ENCODE measurements at places on chromosomes 12 and 14. TPM values are rescaled to one million over a fixed set of nuclear protein-coding genes. Genes with fewer than 3 reads are reported as not detected.
A peak's percentile ranks its signal among the peaks of the same experiment; 100 is the strongest.

GRCh38 chr14:99179506-99179905 lies 92.5 kb downstream of the BCL11B start:
- DNase-seq = no peak

GRCh38 chr12:51960890-51961289 lies 9.4 kb downstream of the ACVR1B start:
- no peak for DNase-seq

DNA sequence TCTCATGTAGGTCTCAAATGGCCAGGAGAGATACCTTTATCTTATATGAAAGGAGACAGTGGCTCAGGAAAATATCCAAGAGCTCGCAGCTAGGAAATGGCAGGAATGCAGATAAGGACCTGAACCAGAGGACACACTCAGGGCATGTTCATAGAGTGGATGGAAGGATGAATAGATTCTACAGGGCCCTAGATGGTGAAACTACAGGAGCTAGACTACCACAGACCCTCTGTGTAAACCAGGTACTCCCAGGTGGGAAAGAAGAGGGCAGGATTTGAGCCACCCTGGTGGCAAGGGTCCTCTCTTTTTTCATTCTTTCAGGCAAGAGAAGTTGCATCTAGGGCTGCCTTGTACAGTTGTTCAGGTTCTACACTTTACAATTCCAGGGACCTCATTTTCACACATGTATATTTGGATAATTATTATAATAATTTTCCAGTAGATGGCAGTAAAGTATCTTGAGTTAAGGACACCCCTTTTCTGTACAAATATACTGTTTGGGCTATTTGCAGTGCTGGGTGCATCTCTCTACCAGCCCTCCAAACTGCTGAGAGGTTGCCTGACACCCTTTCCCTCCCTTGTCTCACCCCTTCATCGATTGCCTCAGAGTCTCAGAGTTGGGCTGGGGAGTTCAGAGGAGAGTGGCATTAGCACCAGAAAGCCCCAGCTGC lies 10.5 kb upstream of the ZDHHC22 start:
- no peak for DNase-seq

GRCh38 chr12:118541934-118542333 lies 165.6 kb downstream of the SUDS3 start:
- no peak for DNase-seq

DNA sequence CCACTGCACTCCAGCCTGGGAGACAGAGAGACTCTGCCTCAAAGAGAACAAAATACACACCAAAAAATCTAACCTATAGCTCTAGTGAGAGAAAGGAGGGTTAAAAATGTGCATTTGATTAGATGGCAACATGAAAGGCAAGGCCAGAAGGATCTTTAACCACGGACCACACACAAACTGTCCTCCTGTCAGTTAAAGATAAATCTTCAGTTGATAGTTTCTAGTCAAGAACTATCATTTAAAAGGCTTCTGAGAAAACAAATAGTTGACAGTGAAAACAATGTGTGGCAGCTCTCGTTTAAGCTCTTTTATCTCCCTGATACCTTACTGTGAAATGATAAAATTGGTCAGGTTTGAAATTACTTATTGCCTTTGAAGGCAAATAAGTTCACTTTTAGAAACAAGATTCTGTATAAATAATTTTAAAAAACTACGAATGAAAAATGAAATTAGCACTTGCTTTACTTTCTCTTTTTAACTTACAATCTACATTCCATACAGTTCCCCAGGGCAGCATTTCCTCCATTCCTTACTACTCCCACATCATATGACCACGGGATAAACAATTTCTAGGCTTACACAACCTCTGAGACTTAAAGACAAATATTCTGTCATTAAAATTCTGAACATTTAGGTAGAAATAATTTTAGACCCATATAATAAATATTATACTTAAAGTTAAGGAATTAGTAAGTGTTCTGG lies 71.4 kb upstream of the GNPNAT1 start:
- DNase-seq = no peak

- no peak for DNase-seq
These were observed 1.1 kb upstream of the BMP4 start for GRCh38 chr14:53957739-53958138.

DNA sequence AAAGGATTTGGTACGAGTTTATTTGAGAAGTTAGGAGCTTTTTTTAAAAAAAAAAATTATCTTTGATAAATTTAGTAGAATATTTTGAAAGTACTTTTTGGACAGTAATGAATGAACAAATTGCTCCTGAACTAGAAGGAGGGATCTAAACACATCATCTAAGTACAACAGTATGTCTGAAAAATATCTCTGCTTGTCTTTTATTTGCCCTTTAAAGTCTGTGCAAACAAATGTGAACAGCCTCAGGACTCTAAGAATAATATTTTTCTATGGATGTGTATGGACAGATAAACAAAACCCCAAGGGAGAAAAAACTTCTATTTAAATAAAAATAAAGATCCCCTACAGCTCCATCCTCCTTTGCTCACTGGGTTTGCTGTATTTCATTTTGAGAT lies 19.5 kb downstream of the FBXL14 start:
- DNase-seq = no peak

DNA sequence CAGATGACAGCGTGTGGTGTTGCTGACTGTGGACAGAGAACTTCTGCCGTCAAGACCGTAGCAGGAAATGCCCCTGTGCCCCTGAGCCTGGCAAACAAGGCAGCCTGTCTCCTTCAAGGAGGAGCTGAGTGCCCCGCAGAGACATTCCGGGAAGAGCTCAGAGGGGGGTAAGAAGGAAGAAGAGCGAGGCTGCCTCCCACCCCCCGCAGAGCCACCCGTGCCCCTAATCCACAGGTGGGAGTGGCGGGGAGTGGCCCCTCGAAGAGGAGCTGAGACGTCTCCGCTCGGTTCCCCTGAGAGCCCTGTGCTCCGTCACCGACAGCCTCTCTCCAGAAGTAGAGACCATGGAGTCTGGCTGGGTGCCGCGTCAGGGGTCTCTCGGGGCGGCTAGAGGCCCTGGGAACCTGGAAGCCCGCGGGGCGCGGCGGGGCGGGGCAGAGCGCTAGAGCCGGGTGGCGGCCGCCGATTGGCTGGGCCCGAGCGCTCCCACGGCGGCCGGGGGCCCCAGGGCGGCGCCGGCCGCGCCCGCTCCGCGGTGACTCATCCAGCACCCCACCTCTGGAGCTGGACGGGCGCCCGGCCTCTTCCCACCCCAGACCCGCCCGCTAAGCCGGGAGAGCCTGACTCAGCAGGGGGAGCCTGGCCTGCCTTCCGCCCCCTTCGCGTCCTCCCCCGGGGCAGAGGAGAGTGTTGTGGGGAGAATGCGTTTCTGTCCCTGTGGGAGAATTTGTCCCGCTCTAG lies 25.2 kb upstream of the KRT78 start:
- DNase-seq = peak; percentile 46

DNA sequence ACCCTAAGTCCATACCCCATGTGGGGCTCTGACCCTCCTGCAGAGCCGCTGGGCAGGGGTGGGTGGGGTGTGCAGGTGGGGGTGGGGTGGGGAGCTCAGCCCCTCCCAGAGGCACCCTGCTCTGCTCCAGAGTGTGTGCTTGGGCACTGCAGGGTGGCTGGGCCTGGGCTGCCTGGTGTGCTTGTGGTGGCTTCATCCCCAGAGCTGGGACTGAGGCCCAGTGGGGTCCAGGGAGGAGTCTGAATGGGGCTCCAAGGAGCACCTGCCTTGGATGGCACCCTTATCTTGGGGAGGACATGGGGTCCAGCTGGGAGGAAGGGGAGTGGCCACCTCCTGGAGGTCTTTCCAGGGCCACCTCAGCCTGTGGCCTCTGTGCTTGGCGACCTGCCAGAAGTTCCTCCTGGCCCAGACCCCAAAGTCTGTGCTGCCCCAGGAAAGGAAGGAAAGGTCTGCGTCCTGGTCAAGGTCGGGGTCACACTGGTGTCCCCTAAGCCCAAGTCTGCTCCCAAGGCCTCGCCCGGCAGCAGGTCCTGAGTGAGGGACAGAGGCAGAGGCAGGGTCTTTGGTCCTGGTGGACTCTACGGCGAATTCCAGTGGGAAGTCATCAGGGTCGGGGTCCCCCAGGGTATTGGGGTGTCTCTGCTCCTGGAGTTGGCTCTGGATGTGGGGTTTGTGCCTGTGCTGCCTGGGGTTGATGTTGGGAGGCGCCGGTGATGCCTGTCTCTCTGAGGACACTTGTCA lies 373.4 kb downstream of the TMEM121 start:
- DNase-seq = no peak

DNA sequence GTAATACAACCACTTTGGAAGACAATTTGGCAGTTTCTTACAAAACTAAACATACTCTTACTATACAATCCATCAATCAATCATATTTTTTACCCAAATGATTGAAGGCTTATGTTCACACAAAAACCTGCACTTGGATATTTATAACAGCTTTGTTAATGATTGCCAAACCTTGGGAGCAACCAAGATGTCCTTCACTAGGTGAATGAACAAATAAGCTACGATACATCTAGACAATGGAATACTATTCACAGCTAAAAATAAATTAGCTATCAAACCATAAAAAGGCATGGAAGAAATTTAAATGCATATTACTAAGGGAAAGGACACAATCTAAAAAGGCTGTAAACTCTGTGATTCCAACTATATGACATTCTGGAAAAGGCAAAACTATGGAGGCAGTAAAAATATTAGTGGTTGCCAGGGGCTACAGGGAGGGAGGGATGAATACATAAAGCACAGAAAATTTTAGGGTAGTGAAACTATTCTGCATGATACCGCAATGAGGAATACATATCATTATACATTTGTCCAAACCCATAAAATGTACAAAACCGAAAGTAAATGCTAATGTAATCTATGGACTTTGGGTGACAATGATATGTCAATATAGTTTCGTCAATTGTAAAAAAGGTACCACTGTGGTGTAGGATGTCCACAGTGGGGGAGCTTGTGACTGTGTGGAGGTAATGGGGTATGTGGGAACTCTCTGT lies 70.5 kb downstream of the GPR65 start:
- DNase-seq = no peak

GRCh38 chr14:59107819-59108218 lies 80.6 kb upstream of the DAAM1 start:
- DNase-seq = no peak

DNA sequence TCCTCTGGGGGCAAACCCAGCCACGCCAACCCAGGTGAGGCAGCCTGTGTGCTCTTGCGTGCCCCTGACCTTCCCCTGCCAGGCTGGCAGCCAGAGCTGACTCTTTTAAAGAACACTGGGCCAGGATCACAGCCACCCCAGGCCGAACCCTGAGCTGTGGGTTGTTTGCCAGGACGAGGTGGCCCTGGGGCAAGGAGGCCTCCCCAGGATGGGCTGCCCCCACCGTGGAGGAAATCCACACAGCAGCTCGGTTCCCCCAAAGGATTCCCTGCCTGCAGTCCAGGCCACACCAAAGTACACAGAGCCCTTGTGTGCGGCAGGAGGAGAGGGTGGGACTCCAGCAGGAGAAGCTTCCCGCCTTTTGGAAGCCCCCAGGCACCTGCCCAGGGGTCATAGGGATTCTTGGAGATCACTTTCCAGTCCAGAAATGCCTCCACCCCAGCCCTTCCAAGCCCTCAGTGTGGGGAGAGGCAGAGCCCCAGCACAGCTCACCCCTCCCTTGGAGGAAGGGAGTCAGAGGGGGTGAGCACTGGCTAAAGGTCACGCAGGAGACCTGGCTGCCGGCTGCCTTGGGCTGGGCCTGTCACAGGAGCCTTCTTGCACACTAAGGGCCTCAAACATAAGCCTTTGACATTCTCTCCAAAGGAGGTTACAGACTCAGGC lies 115.6 kb downstream of the CALM1 start:
- no peak for DNase-seq

- DNase-seq = no peak
These were observed 75.0 kb upstream of the DYNC1H1 start for GRCh38 chr14:101889366-101889765.

DNA sequence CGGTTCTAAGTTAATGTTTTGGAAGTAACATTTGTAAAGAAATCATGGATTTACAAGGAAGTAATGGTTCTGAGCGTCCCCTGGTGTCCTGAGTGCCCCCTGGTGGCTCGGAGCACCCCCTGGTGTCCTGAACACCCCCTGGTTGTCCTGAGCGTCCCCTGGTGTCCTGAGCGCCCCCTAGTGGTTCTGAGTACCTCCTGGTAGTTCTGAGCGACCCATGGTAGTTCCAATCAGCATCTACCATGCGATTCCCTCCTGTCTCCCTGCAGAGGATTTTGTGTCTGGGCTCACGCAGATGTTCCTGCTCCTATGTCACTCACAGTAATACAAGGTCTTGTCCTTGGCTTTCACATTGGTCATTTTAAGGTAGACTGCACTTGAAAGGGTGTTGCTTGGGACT lies 1352.9 kb downstream of the TMEM121 start:
- DNase-seq = no peak

DNA sequence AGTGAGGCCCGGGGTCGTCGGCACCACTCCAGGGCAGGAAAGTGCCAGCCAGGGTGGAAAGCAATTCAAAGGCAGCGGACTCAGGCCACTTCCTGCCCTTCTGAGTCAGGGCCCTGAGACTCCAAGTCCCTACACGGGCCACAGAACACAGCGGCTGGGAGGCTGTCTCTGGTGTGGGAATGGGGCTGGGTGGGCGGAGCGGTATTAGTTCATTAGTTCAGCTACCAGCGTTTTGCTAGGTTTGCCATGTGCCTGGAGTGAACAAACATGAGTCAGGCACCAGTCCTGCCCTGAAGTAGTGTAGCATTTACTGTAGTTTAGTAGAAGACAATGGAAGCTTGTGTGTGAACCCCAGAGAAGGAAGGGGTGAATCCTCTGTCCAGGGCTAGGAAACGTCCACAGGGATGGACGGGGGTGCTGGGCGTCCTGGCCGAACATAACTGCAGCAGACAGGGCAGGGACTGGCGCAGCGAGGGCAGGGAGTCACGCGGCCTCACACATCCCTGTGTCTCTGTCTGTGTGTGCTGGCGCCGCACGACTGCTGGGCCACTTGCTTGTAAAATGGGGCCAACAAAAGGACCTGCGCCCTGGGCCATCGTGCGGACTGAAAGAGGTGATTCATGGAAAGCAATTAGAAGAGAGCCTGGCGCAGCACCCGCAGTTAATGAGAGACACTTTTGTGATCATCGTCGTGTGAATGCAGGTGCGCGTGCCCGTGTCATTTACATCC lies 186.4 kb upstream of the PRMT8 start:
- no peak for DNase-seq

The HCFC2 gene
- total RNA-seq = 84.4 TPM

The FAM222A gene
- 2.5 TPM for total RNA-seq

The REM2 gene
- 1.7 TPM for total RNA-seq

The NUAK1 gene
- 40.6 TPM for total RNA-seq

The TAS2R42 gene
- total RNA-seq = not detected

The BATF gene
- total RNA-seq = 0.47 TPM

The CLEC2B gene
- total RNA-seq = 2.7 TPM
